HuH-7 (cell line): ENCODE measurements at places on chromosomes 2 and 18.

- no peak for DNase-seq
Observed at GRCh38 chr2:223460774-223461211, 141.4 kb downstream of the SCG2 start.

DNA sequence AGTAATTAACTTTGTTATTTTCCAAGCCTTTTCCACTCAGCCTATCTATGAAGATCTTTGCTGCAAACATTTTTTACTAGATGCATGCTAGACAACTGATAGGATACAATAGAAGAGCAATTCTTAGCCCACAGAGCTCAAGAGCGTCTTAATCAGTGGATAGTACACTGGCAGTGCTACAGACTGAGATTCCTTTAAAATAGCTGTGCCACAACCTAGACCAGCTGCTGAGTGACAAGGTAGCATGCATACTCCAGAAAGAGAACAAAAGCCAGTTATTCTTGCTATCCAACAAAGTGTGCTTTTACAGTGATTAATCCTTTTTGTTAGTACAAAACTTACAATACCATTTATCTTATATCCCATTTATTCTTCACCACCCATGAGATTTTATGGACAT is 507.9 kb upstream of the SYT4 start:
- DNase-seq: no peak

- no peak for DNase-seq
Observed at GRCh38 chr18:28808373-28808772, 631.4 kb upstream of the CDH2 start.

DNA sequence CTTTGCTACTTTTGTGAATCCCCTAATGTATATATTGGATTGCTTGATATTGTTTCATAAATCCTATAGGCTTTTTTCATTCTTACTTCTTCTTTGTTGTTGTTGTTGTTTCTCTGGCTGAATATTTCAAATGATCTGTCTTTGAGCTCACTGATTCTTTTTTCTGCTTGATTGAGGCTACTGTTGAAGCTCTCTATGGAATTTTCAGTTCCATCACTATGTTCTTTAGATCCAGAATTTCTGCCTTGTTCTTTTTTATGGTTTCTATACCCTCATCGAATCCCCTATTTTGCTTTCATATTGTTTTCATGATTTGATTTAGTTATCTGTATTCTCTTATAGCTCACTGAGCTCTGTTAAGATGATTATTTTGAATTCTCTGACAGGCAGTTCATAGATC is 24.6 kb upstream of the RASGRP3 start:
- no peak for DNase-seq

GRCh38 chr18:36752929-36753865 is 75.6 kb downstream of the TPGS2 start:
- no peak for DNase-seq

DNA sequence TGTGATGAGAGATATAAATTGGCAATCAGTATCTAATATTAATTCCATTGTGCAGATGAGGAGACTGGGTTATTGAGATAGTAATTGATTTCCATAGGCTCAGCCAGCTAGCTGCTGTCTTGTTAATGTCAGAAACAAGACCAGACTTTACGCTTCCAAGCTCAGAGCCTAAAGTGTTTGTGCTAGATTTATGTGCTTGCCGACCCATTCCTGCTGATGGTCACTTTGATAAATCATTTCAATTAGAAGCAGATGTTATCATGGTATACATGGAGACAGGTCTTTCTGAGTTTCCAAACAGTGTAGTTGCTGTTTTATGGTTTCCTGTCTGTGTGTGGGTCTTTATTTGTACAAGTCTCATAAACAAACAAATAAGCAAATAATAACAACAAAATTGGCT is 92.8 kb downstream of the AQP4 start:
- DNase-seq: no peak

GRCh38 chr2:194346193-194346592 is 1310.8 kb upstream of the SLC39A10 start:
- DNase-seq: no peak

DNA sequence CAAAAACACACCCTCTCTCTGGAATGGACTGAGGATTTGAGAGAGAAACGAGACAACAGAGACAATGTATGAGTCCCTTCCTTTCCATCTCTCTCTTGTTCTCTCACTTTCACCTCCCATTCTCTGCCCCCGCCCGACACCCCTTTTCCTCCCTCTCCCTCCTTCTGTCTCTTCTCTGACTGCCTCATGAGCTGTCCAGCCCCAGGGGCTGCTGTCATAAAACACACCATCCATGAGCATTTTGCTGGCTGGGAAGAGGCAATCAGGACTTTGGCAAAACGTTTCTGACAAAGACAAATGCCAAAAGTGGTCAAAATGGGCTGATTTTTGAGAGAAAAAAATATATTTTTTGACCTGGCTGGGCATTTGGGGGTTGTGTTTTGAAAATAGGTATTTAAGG is 377.2 kb downstream of the EN1 start:
- no peak for DNase-seq

- no peak for DNase-seq
Observed at GRCh38 chr2:241858206-241859016, at the start of gene PDCD1. Gene PDCD1, minus strand, starts transcription at chr2:241858894. Its CDS starts 56 bp downstream, at chr2:241858838.

- DNase-seq: no peak
Observed at GRCh38 chr2:62114564-62114963, 81.4 kb upstream of the B3GNT2 start.

DNA sequence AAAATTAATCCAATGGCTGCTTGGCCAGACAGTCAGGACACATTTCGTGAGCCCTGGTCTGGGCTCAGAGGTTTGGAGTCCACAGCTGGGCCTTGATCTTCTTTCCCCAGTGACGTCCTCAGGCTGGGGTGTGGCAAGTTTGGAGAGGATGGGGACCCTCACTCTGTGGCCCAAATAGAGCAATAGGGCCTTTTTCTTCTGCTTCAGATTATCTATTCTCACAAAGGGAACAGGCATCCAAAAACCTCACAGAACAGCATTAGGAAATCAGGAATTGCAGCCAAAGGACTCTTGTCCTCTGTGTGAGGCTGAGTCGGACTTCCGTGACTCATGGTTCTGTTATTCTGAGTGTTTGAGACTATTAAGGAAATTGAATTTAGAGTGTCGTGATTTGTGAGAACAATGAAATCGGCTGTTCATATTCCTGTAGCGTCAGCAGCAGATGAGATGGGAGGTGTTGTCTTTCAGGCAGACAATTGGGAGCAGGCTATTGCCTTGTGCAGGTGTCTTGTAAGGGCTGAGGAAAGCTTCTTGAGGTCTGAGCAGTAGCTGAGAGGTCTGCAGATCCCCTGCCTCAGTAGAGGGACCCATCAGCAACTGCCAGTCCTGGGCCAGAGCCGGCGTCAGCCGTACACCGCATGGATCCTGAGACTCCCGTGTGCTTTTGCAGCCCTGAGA is 113.8 kb downstream of the SH3RF3 start:
- DNase-seq: no peak
